ENCODE measurements at places on chromosomes 4 and X.

GRCh38 chr4:181478656-181479055, 764.5 kb upstream of the TENM3 start:
- no peak for DNase-seq

- DNase-seq = no peak
Measured at GRCh38 chrX:154125391-154126040, 18.5 kb upstream of the OPN1LW start.

DNA sequence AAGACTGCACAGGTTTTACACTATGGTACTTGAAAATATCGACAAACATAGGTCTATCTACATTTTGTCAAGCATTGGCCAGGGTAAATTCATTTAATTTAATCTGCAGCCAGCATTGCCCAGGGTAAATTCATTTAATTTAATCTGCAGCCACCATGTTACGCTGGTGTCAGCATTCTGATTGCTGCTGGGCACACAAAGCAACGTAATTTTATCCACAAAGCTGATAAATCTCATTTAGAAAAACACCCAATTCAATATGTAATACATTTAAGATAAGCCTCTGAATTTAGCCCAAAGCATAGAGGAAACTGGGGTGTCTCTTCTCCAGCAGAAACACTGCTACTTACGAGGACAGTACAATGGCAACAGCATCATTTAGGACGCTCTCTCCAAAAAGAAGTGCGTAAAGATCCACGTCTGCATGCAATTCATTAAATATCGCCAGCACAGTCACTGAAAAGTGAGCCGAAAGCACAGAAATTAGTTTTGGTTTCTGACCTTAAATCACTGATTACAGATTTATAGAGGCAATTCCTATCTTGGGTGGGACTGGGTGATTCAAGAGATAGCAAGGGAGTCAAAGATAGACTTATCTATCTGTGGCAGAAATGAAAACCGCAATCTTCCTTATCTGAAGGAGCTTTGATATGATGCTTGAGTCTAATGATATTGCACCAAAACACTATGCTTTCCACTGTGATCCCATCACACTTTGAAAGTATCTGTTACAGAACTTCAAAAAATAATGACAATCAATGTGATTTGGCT, 88.8 kb downstream of the CHST7 start:
- DNase-seq = no peak

- no peak for DNase-seq
Measured at GRCh38 chrX:15679246-15679645, 14.6 kb upstream of the CLTRN start.

- no peak for DNase-seq
Measured at GRCh38 chr4:187887906-187888305, 107.7 kb upstream of the ZFP42 start.

DNA sequence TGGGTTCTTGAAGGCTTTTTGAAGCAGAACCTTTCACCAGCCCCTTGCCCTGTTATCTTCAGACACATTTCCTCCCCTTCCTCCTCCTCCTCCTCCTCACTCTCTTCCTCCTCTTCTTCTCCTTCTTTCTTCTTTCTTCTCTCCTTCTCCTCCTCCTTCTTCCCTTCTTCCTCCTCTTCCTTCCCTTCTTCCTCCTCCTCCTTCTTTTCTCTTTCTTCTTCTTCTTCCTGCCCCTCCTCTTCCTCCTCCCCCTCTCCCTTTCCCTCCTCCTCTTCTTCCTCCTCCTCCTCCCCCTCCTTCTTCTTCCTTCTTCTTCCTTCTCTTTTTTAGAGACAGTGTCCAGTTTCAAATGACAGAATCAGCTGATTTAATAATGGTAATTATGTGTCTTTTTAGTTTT, 226.0 kb downstream of the DKK2 start:
- no peak for DNase-seq

GRCh38 chr4:138669479-138670315, 345.9 kb upstream of the NOCT start:
- DNase-seq = no peak

- no peak for DNase-seq
Measured at GRCh38 chr4:40548256-40548655, 81.4 kb downstream of the RBM47 start.

DNA sequence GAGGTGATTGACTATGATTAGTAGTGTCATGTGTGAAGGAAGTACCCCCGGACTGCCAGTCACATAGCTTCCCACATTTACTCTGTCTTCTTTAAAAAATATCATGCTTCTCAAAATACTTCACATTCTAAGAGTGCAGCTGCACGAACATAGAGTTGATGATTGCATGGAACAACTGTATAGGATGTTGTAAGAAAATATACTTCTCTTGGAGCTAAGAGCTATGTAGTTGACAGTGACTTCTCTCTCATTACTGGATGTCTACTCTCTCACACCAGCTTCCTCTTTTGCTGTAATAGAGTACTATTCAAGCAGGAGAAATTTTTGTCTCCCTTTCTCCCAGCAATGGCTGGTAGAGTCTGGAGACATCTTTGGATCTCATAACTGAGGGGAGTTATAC, 99.4 kb upstream of the PUDP start:
- no peak for DNase-seq

- peak; percentile 13 for DNase-seq
Measured at GRCh38 chr4:48329193-48329592, 12.1 kb upstream of the SLAIN2 start.

- no peak for DNase-seq
Measured at GRCh38 chrX:2650865-2651264, 40.2 kb upstream of the CD99 start.

GRCh38 chr4:119493419-119493818, 135.2 kb downstream of the PDE5A start:
- peak; percentile 13 for DNase-seq

All from HT-29 (cell line).